ENCODE measurements at places on chromosomes 6 and 20. TPM values are rescaled to one million over a fixed set of nuclear protein-coding genes. Genes with fewer than 3 reads are reported as not detected.

- no peak for DNase-seq
Observed at GRCh38 chr20:1378735-1379125, 14.1 kb downstream of the FKBP1A start.

The PRR18 gene
- total RNA-seq: not detected

- no peak for DNase-seq
Observed at GRCh38 chr6:111798281-111798725, 74.9 kb downstream of the FYN start.

- no peak for DNase-seq
Observed at GRCh38 chr6:169529931-169530751, 171.7 kb downstream of the WDR27 start.

The DEFB113 gene
- not detected for total RNA-seq

DNA sequence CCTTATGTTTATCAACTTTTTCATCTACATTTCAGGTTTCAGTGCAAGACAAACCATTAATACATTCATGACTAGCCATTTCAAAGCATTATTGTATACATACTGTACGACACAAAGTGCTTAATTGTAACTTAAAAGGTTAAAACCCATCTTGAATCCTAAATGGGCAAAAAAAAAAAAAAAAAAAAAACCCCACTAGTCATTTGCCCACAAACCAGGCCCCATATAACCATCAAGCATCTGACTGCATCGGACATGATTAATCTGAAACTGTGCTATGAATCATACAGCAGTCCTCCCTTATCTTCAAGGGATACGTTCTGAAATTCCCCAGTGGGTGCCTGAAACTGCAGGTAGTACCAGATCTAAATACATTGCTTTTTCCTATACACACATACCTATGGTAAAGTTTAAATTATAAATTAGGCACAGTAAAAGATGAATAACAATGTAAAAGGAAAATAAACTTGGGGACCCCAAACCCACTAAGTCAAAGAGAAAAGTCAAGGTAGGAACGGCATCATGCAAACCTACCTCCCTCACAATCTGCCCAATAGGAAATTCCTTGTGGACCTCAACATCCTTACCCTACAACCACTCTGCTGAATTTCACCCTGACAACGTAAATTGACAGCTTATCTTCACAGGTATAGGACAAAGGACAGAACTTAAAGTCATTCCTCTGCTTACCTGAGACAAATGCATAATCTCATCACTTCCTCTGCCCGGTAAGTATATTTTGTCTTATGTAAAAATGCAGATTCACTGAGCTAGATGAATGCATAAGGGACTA is 14.3 kb downstream of the B4GALT5 start:
- DNase-seq: no peak

DNA sequence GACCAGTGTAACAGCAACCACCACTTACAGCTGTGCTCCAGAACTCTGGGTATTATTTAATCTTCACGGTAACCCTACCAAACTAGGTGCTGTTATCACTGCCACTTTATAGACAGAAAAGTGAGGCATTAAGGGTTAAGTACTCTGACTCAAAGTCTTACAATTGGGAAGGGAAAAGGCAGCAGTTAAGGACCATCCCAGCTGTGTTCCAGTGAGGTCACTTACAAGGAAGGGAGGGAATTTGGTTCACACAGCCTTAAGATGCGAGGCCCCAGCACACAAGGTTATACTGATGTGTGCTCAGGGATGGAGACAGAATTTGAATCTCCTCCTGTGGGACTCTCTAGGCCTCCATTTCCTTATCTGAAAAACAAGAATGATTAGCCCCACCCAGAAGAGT is 46.7 kb downstream of the TRERF1 start:
- no peak for DNase-seq

GRCh38 chr6:57423468-57423867 is 106.0 kb downstream of the PRIM2 start:
- no peak for DNase-seq

DNA sequence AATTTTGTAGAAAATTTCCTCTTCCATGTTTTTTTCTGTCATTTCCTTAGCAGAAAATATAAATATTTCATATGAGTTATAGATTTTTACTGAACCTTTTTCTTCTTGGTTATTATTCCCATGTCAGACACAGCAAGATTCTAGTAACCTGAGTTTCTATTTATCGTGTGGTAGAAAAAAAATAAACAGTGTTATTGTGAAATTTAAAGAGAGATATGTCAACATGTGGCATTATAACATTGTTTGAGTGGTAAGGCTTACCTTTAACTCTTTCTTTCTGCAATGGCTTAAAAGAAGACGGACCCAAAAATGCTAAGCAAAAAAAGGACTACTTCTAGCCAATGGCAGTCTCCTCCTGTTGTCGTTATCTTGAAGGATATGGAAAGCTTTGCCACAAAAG is 18.9 kb downstream of the ORC3 start:
- no peak for DNase-seq

DNA sequence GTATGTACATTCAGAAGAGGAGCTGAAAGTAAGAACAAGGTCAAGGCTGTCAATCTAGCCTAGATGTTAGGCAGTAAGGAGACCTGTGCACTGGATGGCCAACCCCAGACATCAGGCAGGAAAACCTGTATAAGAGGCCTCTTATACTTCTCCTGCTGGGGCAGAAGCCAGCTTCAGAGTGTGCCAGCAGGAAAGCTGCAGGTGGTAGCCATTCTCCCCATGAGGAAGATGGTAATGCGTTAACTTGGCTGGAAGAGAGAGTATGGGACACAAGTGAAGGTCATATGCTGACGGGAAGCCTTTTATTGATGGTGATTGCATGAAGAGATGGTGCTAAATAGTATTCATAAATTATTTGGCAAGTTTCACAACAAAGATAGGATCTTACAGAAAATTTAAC is 20.6 kb downstream of the NHLRC1 start:
- DNase-seq: no peak

The HLA-DOB gene
- total RNA-seq: not detected

The MACROD2 gene
- total RNA-seq: 7.6 TPM

DNA sequence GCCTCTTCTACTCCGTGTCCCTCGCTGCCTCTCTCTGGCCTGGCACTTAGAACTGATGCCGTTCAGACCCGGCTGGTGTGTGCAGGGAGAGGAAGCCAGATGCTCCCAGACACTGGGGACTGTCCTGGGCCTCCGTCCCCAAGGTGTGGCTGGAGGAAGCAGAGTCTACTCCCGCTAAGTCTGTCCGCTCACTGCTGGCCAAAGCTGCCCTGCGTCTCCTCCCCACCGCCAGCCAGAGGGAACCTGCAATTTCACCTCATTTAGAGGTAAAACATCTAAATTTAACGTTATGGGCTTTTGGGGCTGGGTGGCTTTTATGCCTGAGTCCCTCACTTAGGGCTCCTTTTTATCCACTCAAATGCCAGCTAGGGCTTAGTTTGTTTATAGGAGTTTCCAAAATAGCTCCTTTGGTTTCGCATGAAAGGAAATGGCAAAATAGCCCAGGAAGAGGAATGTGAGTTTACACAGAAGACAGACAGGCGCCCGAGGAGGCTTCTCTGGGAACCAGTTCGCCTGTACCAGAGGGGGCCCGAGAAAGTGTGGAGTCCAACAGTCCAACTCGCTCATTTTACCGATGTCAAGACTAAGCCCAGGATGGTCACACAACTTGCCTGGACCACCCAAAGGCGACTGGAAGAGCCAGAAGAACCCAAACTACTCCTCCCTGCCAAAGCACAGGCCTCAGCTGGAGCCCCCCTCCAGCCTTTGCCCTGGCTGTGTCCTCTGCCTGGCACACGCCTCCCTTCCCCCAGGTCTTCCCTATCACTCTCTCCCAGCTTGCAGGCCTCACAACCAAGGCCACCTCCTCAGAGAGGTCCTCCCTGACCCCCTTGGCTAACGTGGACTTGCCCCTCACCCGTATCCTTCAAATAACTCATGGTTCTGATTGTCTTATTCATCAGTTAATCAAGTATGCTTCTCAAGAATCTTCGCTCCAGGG is 54.5 kb downstream of the RIPOR3 start:
- no peak for DNase-seq

All from ovary (tissue), 10 donors.